Activated CD4-positive, alpha-beta T cell treated with anti-CD3 and anti-CD28 coated beads, Interleukin-2, amount 10 ng/mL, durations not matched to agents 7 days and 5 days (primary cell): ENCODE measurements at places on chromosomes 4 and X.

GRCh38 chr4:107564326-107564725 is 155.7 kb downstream of the PAPSS1 start:
- DNase-seq, result no peak

- no peak for DNase-seq
Measured at GRCh38 chr4:53019485-53020382, 157.6 kb downstream of the RASL11B start.

GRCh38 chr4:8103421-8104390 is 54.9 kb downstream of the ABLIM2 start:
- DNase-seq, result no peak

GRCh38 chrX:16687514-16687913 is 25.0 kb downstream of the CTPS2 start:
- DNase-seq, result no peak
